ENCODE measurements at places on chromosomes 4 and X.
A peak's percentile ranks its signal among the peaks of the same experiment; 100 is the strongest.

GRCh38 chr4:40570348-40571077, 59.2 kb downstream of the RBM47 start:
- no peak for DNase-seq

- no peak for DNase-seq
Measured at GRCh38 chr4:1460967-1461868, 55.0 kb upstream of the NKX1-1 start.

- DNase-seq: no peak
Measured at GRCh38 chr4:89413518-89413917, 105.9 kb upstream of the GPRIN3 start.

DNA sequence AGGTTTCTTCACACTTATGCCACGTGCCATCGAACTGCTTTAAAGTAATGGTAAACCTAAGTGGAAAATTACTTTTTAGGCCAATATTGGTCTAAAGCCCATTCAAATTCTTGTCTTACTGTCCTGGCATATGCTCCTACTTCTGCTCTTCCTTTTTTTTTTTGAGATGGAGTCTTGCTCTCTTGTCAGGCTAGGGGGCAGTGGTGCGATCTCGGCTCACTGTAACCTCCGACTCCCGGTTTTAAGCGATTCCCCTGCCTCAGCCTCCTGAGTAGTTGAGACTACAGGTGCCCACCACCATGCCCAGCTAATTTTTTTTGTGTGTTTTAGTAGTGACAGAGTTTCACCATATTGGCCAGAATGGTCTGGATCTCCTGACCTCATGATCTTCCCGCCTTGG, 129.0 kb upstream of the TECRL start:
- DNase-seq: peak; percentile 14

DNA sequence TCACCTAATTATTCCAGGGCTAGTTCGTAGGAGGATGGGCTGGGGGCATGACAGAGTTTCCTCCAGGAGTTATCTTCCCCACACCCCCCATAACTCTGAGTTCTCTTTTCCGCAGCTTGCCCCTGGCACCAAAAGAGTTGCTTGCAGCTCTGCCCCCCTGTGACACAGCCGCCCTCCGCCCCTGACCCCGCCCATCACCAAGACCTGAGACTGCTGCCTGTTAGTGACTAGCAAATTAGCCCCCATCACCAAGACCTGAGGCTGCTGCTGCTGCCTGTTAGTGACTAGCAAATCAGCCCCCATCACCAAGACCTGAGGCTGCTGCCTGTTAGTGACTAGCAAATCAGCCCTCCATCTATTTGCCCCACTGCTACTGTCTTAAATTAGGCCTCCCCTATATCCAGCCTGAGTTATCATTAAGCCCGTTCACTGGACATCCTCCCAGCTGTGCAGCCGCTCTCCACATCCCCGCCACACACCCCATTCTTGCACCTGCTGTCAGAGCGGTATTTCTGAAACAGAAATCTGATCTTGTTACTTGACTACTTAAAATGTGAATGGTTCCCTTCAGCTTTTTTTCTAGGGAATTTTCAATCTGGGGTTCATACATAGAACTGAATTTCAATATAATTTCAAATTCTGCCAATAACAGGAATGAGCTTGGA, 1.5 kb upstream of the PAPSS1 start:
- no peak for DNase-seq

DNA sequence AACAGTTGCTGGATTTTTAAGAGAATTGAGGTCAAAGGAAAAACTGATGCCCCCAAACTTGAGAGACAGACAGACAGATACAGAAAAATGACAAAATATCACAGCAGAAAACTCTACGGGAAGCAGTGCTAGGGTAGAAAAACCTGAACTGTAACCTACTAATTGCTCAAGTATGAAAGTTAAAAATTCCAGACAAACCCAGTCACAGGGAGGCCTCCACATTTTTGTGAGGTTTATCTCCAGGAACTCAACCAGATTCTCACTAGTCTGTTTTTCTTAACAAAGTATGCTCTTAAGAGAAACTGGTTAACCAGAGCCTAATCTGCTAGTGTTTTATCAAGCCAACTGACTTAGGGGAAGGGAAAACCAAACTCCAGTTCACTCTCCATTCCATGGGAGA, 19.9 kb upstream of the PPP3CA start:
- DNase-seq: no peak

DNA sequence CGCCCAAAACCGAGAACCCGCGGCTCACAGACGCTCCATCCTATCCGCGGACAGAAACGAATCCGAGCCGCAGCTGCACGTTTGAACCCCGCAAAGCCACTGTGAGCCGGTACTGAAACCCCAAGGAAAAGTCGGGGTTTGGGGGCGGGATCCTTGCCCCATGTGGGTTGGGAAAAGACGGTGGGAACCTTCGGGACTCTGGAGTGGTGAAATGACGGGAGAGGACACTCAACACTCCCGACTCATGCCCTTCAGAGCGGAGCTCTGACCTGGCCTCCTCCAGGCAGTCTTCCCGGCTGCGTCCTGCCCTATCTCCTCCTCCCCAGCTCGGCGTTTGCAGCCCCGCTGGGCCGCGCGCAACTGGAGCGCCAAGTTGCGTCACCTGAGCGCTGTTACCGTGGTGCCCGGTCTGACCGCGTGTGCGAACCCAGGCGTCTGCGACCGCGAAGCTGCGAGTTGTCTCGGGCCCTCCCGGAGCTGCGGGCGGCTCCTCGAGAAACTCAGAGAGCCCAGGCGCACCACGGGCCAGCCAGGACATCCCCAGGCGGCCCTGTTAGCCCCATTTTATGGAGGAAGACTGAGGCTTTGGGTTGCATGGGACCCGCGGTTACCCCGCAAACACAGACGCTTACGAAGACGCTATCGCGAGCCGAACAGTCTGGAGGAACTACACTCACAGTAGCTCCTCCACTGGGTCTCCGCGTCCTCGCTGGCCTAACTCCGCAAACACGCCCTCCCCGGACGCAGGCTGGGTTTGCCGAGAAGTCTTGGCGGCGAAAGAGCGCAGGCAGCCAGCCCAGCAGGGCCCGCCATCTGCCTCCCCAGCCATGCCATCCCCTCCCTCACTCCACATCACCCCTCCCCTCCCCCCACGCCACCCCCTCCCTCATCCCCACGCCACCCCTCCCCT, 20.3 kb upstream of the HMX1 start:
- DNase-seq: no peak

- no peak for DNase-seq
Measured at GRCh38 chr4:3213661-3214250, 35.2 kb upstream of the MSANTD1 start.

DNA sequence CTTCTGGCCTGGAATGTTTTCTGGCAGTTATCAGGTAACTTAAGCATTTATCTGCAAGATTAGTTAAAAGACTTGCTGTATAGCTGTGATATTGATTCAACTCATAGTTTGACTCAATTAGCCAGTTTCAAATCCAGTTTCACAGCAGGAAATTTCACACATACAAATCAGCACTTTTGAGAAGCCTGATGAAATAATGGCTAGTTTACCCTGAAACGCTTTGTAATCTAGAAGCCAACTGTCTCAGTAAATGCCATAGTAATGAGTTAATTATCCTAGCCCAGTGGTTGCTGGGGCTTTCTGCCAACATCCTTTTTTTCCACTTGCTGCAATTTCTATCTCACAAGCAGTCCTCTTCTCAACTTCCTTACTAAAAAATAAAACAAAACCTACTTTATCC, 53.1 kb downstream of the ARHGEF38 start:
- DNase-seq: no peak

DNA sequence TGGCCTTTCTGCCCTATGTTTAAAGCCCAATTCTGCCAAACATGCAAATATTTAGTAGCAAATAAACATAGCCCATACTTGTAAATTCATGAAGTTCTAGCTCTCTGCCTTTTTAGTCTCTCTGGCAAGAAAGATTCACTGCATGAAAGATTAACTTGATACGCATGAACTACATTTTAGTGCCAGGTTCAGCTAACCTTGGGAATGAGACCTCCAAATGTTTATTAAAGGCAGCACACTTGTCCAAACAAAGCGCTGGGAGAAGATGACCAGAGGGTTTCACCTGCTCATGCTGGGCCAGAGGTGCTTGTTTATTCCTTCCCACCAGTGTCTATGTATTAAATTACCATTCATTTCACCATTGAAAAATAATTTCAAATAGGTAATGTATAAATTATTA, 44.5 kb upstream of the IL1RAPL1 start:
- no peak for DNase-seq

DNA sequence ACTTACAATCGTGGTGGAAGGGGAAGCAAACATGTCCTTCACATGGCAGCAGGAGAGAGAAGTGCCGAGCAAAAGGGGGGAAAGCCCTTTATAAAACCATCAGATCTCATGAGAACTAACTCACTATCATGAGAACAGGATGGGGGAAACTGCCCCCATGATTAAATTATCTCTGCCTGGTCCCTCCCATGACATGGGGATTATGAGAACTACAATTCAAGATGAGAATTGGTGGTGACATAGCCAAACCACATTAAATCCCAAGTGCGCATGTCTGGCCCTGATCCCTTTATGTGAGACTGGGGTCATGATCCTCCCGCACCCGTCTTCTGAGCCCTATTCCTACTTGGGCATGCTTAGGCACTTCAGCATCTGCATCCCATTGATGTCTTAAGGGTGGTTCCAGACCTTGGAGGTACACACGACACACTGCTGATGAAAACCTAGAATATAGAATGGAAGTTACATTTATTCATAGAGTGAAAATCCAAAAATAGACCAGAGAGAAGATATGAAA, 116.0 kb downstream of the PTTG2 start:
- DNase-seq: no peak

DNA sequence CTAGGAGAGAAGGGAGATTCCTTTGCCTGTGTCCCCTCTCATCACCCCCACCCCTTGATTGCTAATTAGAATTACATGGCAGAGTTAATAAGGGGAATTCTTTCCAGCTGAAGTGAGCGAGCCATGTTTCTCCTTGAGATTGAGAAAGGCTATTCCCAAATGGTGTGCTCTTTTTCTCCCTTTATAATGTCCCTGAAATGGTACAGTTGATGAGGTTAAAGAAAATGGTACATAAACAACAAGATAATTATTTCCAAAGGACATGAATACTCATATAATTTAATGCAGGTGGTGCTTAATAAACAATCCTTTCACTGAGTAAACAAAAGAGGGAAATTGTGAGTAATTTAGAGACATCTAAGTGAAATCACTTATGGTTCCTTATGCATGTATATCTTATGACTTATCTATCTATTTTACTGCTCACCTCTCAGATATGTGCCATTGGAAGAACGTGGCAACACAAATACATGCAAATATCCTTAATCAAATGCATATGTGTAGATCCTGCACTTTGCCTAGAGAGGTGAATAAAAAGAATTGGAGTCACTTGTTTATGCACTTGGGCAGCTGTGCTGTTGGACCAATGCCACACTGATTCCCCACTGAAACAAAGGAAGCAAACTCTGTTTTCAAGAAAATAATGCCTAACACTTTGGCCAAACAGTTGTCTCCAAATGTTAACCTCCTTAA, 106.6 kb upstream of the WDR44 start:
- no peak for DNase-seq

DNA sequence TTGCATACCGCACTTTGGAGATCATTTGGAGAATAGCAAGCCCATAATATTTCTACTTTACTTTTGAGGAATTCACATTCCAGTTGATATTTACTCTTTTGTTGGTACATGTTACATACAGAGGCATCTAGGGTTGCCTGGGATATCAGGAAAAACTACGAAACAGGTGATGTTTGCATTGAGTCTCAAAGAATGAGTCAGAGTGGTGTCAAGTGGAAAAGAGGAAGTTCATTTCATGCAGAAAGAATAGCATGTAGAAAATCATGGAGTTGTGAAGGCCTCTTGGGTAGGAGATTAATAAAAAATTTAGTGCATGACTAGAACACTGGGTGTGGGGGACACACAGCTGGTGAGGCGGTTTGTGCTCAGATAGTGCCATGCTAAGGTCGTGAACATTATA, 33.5 kb upstream of the ELOVL6 start:
- DNase-seq: no peak

DNA sequence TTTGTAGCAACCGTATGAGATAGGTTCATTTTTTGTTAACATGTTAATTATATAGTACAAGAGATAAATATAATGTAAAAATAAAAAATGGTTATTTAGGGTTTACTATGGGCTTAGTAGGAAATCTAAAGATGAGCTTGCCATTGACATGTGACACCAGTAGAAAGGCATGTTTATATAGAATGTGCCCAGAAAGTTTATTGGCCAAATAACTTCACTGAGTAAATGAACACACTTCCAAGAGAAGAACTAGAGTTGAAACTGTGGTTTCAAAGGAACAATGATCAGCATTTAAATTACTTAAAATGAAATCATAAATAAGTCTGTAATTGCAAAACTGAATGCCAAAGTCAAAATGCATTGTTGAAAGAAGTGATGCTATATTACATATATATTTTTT, 503.3 kb downstream of the STPG2 start:
- DNase-seq: no peak

DNA sequence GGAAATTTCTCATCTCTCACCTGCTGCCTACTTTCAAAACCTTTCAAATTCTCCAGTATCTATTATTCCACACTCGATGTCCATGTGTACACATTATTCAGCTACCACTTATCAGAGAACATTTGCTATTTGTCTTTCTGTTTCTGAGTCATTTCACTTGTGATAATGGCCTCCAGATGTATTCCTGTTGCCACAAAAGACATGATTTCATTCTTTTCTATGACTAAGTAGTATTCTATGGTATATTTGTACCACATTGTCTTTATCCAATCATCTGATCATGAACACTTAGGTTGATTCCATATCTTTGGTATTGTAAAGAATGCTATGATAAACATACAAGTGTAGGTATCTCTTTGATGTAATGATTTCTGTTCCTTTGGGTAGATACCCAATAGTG, 310.1 kb upstream of the SPOCK3 start:
- DNase-seq: no peak

- no peak for DNase-seq
Measured at GRCh38 chrX:31136144-31136611, 64.3 kb upstream of the FTHL17 start.

GRCh38 chr4:38519666-38520065, 144.3 kb upstream of the KLF3 start:
- DNase-seq: no peak

DNA sequence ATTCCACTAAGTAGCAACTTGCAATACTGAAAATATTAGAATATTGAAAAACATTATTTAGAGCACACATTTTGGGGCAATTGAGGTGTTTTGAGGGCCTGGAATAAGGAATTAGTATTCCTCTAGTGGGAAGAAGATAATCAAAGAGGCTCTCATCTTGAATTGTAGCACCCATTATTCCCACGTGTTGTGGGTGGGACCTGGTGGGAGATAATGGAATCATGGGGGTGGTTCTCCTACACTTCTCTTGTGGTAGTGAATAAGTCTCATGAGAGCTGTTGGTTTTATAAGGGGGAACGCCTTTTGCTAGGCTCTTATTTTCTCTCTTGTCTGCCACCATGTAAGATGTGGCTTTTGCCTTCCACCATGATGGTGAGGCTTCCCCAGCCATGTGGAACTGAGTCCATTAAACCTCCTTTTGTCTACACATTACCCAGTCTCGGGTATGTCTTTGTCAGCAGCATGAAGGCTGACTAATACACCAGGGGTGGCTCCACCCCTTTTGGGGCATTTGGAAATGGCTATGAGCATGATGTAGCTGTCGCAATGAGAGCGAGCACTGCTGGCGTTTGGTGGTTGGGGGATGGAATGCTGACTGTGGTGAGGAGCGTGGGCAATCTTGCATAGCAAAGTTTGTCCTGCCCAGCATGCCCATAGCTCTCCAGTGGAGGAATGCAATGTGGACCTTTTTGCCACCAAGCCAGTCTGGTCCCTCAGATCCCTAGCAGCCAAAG, 308.2 kb downstream of the FRMPD4 start:
- no peak for DNase-seq

- no peak for DNase-seq
Measured at GRCh38 chr4:54959651-54960116, 165.7 kb downstream of the KDR start.

- no peak for DNase-seq
Measured at GRCh38 chr4:176277162-176277904, 8.3 kb upstream of the ASB5 start.
